ENCODE measurements at places on chromosomes 4 and X.

DNA sequence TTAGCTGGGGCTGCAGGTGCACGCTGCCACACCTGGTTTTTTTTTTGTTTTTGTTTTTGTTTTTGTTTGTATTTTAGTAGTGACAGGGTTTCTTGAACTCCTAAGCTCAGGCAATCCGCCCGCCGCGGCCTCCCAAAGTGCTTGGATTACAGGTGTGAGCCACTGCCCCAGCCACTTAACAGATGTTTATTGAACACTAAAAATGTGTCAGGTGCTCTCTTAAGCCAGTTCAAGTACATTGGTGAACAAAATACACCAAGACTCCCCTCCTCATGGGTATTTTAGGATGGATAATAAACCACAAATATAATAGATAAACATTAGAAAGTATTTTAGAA, 69.9 kb downstream of the TRAPPC11 start:
- no peaks in the 10 kb centered on the region for H3K4me1 ChIP-seq
- DNase-seq, result no peak
- H3K27ac ChIP-seq, result no peak overlapping the region
- no peaks in the 10 kb centered on the region for H3K27me3 ChIP-seq
- H3K36me3 ChIP-seq, result no peaks in the 10 kb centered on the region
- no peak overlapping the region for H3K4me3 ChIP-seq

- DNase-seq, result peak; percentile 12
- H3K4me3 ChIP-seq, result no peak overlapping the region
- H3K4me1 ChIP-seq, result no peaks in the 10 kb centered on the region
Observed at GRCh38 chr4:151569650-151570049, 160.7 kb downstream of the FHIP1A start.

DNA sequence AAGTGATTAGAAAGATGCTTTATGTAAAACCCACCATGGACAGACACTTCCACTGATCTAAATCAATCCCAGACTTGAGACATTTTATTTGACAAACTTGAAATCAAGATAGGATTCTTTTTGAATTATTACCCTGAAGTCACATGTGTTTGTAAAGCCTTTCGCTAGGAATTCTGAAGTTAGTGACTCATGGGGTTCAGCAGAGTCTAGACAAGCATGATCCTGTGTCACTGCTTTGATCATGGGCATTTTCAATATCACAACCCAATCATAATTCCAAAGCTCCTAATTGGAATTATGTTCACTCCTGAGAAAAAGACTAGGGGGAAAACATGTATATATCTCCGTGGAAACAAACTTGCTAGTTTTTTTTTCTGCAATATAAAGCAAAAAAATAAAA, 67.5 kb upstream of the BMP3 start:
- no peak overlapping the region for H3K27ac ChIP-seq
- H3K4me1 ChIP-seq, result no peaks in the 10 kb centered on the region
- DNase-seq, result no peak
- no peaks in the 10 kb centered on the region for H3K36me3 ChIP-seq
- H3K27me3 ChIP-seq, result no peaks in the 10 kb centered on the region

DNA sequence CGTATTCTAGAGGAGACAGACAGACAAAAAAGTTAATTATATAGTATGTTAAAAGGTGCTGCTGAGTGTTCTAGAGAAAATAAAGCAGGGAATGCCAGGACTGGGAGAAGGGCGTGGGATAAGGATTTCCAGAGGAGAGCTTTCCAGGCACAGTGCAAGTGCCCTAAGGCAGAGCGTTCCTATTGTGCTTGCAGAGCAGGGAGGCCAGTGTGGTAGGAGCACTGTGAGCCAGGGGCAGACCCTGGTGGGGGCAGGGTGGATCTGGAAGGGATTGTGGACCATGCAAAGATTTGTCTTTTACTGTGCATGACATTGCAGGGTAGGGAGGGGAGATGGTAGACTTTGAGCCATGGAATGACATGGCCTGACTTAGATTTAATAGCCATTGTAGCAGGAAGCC, 25.8 kb downstream of the EXOC1 start:
- no peak for DNase-seq
- H3K4me1 ChIP-seq, result peaks cover 8% of the 10 kb centered on the region
- H3K27me3 ChIP-seq, result no peaks in the 10 kb centered on the region
- H3K36me3 ChIP-seq, result no peaks in the 10 kb centered on the region
- no peak overlapping the region for H3K27ac ChIP-seq
- no peak overlapping the region for H3K4me3 ChIP-seq

- no peaks in the 10 kb centered on the region for H3K36me3 ChIP-seq
- no peak for DNase-seq
- no peaks in the 10 kb centered on the region for H3K4me1 ChIP-seq
- H3K27ac ChIP-seq, result no peak overlapping the region
Observed at GRCh38 chrX:56794404-56795230, 65.6 kb downstream of the NBDY start.

GRCh38 chrX:147800663-147801062, 111.1 kb upstream of the FMR1 start:
- H3K4me3 ChIP-seq, result no peak overlapping the region
- no peak for DNase-seq
- H3K27ac ChIP-seq, result no peak overlapping the region
- H3K36me3 ChIP-seq, result no peaks in the 10 kb centered on the region

GRCh38 chrX:23616361-23616760, 50.9 kb upstream of the PRDX4 start:
- no peak overlapping the region for H3K27ac ChIP-seq
- no peak for DNase-seq
- no peak overlapping the region for H3K4me3 ChIP-seq
- H3K27me3 ChIP-seq, result no peaks in the 10 kb centered on the region
- no peaks in the 10 kb centered on the region for H3K36me3 ChIP-seq

- no peak overlapping the region for H3K4me3 ChIP-seq
- H3K4me1 ChIP-seq, result no peaks in the 10 kb centered on the region
- no peak for DNase-seq
- no peaks in the 10 kb centered on the region for H3K27me3 ChIP-seq
- no peaks in the 10 kb centered on the region for H3K36me3 ChIP-seq
Observed at GRCh38 chr4:82138374-82138773, 235.4 kb downstream of the HNRNPD start.
